D721Med (cell line): ENCODE measurements at places on chromosomes 3 and 15.

DNA sequence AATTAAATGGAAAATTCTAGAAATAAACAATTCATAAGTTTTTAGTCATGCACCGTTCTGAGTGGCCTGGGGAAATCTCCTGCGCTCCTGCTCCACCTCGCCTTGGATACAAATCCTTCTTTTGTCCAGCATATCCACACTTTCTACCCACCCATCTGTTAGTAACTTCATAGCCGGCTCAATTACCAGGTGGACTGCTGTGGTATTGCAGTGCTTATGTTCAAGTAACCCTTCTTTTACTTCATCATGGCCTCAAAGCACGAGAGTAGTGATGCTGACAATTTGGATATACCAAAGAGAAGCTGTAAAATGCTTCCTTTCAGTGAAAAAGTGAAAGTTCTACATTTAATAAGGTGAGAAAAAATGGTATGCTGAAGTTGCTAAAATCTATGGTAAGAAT, 142.3 kb upstream of the CHL1 start:
- DNase-seq: no peak

DNA sequence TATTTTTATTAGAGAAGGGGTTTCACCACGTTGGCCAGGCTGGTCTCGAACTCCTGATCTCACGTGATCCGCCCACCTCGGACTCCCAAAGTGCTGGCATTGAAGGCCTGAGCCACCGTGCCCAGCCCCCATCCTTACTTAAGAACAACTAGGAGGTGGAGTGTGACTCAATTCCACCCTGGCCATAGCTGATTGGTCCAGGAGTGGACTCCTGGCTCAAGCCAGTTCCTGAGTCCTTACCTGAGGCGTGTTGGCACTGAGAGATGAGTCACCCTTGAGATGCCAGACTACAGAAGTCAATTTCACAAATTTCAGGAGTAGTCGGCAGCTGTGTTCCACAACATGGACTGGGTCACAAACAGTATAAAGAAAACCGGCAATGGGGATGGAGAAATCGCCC, 124.2 kb downstream of the SHQ1 start:
- DNase-seq: no peak

DNA sequence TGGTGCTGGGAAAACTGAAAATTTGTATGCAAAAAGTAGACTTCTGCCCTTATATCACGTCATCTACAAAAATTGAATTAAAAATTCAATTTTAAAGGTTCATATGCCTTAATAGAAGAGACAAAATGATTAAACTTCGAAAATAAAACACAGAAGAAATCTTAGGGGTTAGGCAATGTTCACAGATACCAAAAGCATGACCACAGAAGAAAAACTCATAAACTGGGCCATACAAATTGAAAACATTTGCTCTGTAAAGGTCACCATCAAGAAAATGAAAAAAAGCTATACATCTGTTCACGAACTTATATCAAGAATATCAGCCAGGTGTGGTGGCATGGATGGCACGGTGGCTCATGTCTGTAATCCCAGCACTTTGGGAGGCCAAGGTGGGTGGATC, 245.1 kb downstream of the PCCB start:
- no peak for DNase-seq

DNA sequence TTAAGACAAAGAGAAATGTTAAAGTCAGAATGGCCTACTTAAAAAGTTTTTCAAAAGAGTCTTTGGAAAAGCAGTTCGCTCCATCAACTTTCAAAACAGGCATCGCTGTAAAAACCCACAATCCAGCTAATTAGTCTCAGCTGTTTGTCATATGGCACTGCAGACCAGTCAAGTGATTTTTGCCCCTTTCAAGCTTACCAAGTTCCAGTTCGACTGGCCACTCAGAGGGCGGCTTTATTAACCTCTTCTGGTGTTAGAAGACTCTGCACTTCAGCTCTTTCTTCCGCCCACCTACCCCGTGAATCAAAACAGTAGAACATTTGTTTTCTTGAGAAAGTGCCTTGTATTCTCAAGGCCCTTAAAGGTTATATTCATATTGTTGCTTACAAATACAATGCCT, 19.3 kb downstream of the RAB27A start:
- no peak for DNase-seq

GRCh38 chr3:55296030-55296429, 191.1 kb downstream of the WNT5A start:
- no peak for DNase-seq

DNA sequence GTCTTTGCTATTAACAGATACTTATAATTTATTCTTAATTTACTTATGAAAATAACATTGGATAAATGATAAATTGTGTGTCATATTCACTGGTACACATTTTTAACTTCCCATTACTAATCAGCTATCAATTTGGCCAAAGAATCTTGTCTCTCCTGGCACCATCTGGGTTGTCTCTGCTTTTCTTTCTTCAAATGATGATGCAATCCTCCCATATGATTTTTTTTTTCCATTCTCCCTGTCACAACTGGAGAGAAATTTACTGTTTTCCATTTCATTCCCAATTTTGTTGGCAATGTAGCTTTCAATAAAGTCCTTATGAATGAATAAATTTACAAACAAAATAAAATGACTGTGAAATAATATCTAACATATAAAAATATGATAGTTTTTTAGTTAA, 743.7 kb upstream of the EPHA6 start:
- DNase-seq: no peak

DNA sequence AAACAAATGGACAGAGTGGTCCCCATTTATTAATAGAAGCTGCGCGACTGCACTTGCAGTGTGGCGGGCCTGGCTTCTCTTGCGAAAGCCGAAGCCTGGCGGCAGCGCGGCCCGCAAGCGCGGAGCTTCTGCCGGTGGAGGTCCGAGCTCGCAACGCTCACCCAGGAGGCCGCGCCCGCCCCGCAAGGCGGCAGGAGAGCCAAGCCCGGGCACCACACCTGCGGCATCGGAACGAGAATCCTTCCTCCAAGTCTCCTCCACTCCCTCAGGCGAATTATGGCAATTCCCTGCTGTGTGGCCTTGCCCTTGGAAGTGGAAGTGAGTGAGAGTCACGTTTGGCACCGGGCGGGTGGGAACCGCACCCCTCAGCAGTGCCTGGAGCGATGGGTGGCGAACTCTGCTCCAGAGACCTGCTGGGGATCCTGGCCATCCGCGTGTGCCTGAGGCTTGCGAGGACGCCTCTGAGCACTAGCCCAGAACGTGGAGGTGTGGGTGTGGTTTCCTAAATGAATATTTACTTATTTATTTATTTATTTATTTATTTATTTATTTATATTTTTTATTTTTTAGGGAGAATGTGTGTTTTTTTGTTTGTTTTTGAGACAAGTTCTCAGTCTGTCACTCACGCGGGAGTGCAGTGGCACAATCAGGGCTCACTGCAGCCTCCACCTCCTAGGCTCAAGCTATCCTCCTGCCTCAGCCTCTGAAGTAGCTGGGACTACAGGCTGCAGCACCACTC, 133.7 kb upstream of the UBE2E1 start:
- DNase-seq: no peak

GRCh38 chr3:38994251-38994650, 57.5 kb downstream of the SCN11A start:
- no peak for DNase-seq

DNA sequence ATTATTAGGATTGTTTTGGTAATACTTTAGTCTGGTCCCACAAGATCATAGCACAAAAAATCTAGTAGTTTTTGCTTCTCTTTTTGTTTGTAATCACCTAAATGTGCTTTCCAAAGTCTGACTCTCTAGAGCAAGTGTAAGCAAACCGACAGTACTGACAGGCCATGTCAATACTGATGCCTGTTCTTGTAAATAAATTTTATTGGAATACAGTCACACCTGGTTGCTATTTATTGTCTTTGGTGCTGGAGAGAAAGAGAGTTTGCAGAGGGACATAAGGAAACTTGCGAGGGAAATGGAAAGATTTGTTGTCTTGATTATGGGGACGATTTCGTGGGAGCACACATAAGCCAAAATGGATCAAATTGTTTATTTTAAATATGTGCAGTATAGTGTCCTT, 77.5 kb downstream of the NAALADL2 start:
- no peak for DNase-seq
